Muscle of arm (tissue), 14 donors: ENCODE measurements at places on chromosomes 4 and X. TPM values are rescaled to one million over a fixed set of nuclear protein-coding genes. Genes with fewer than 3 reads are reported as not detected.
A peak's percentile ranks its signal among the peaks of the same experiment; 100 is the strongest.

Gene LIMCH1
- polyA plus RNA-seq = 99.2 TPM

Gene TNMD
- polyA plus RNA-seq = 154 TPM

Gene ATP8A1
- 11.0 TPM for polyA plus RNA-seq

Gene EMCN
- polyA plus RNA-seq = 47.1 TPM

- no peak for DNase-seq
Observed at GRCh38 chr4:87543835-87544461, 14.8 kb upstream of the SPARCL1 start.

- no peak for DNase-seq
Observed at GRCh38 chrX:120485315-120485637, 16.2 kb upstream of the LAMP2 start.

GRCh38 chr4:171813526-171814250 is 484 bp downstream of the GALNTL6 start:
- DNase-seq = no peak

DNA sequence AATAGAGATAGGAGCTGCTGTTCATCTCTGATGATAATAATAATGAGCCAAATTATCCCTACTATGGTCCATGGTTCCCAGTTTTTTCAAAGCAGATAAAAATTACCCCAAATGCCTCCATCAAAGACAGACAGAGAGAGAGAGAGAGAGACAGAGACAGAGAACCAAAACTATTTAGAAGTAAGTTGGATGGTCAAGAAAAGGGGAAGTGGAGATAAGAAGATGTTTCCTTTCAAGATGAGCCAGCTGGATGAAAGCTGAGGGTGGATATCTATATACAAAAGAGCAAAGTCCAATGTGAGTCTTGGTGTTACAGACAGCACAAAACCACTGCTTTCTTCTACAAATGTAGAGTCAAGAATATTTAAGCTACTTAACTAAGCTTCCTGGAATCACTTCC is 173.9 kb downstream of the GRIA3 start:
- no peak for DNase-seq

- no peak for DNase-seq
Observed at GRCh38 chr4:36111172-36111571, 133.1 kb downstream of the ARAP2 start.

DNA sequence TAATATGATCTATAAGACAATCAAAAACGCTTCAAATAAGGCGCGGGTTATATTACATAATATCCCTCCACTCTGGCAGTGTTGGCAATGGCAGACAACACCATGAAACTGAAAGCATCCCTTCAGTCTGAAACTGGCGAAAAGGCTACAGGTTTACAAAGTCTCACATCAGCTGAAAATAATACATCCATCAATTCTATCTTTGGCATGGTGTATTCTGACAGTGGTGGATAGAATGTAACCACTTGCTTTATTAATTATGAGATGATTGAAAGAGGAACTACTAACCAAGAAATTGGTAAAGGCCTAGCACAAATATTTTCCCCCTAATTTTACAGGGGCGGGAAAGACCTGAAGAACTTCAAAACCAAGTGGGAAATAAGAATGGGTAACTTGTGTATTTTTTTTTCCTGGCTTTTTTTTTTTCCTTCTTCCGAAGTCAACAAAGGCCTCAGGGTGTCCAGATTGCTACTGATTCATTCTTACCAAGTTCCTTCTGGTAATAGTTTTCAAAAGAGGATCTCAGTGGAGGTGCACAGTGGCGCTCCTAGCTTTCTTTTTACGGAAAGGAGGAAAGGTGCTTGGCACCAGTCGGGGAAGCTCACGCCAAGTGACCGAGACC is 728 bp downstream of the UBA6 start:
- peak; percentile 21 for DNase-seq

DNA sequence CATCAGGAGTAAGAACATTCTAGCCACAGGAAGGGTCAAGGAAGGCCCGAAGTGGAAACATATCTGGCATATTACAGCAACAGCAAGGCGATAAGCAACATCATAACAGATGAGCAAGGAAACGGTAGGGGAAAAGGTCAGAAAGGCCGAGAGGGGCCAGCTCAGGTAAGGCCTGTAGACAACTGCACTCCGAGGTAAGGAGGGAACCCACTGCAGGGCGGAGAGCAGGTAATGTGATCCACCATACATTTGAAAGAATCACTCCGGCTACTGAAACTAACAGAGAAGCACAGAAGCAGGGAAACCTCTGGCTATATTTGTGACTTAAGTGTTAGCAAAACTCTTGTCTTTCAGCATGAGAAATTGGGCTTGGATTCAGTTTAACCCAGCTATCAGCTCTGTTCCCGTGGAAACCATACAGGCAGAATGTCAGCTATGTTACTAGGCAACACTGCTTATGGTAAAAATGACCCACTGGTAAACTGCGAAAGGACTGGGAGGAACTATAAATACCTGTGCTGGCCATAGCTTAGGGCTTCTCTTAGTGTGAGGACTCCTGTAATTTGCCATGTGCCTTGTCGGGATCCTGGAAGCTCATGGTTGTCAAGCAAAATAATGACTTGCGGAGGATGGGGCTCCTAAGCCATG is 31.0 kb downstream of the FRYL start:
- no peak for DNase-seq

DNA sequence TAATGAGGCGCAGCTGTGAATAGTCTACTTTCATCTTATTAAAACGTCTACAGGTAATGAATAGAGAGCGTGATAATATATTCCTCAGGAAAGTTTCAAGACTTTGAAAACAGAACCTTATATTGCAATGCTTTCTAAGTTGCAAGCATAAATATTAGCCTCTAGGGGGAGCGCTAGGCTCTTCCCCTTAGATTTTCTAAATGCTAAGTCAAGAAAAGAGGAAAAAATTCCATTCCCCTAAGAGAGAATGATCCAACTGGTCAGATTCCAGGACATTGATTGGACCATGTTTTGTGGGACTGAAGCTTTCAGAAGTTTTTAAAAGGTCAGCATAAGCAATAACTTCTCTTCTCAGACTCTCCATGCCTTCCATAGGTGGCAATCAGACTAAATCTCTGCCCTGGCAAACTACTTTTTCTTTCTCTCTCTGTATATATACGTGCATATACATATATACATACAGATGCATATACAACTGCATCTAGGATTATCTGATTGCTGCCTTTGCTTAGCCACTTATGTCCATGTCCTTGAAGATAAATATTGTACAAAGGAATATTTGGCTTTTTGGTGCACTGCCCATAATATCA is 492.9 kb downstream of the INPP4B start:
- peak; percentile 73 for DNase-seq

- DNase-seq = peak; percentile 9
Observed at GRCh38 chr4:99868126-99868596, 26.1 kb downstream of the LAMTOR3 start.
